Fibroblast of skin of left biceps (primary cell): ENCODE measurements at places on chromosomes 1 and 21.

DNA sequence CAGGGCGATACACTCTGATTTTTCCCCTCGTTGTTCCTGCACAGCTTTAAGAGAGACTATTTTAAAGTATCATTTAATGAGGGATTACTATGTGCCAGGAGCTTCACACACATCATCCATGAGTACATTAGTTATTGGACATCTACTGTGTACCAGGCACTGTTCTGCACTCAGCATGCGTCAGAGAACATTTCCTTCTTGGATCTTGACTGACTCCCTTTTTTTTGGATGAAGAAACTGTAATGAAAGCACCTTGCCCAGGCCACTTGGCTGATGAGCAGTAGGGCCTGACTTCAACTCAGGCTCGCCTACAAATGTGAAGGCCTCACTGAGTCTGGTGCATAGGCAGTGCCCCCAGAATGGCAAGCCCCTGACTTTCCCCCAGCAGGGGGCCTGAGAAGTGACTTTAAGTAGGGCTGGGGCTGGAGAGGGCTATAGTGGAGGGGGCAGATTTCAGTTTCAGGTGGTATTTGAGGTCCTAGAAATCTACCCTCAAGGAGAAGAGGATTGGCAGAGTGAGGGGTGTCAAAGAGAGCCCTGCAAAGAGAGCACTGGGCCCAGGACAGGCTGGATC is 50.0 kb downstream of the PTPRU start:
- no peak for DNase-seq

DNA sequence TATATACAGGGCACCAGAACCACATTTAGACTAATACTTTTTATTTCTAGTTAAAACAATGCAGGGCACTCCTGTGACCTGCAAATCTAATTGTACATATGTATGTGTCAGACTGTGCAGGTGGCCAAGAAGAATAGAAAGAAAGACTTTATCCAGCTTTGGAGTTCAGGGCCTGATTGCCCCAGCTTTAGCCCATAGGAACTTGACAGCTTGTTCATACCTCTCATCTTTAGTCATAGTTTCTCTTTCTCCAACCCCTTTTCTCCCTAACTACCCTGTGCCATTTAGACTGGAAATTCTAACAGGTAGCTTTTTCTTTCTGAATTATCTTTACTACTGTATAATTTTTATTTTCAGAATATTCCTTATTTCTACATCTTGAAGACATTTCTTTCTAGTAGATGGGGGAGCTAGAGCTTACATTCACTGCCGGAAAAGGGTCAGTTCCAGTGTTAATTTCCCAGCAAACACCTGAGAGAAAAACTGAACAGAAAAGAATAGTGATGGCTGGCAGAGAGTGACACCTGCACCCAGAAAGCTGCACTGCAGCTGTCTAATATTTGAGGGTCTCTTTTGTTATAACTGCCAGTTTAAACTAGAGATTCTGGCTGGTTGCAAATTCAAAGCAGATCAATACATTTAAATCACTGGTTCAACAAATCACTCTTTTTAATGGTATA is 8.4 kb downstream of the YBX1 start:
- DNase-seq = no peak

GRCh38 chr1:96487971-96488370 is 233.6 kb upstream of the PTBP2 start:
- no peak for DNase-seq

GRCh38 chr1:43048601-43049011 is 89.9 kb upstream of the SLC2A1 start:
- no peak for DNase-seq

DNA sequence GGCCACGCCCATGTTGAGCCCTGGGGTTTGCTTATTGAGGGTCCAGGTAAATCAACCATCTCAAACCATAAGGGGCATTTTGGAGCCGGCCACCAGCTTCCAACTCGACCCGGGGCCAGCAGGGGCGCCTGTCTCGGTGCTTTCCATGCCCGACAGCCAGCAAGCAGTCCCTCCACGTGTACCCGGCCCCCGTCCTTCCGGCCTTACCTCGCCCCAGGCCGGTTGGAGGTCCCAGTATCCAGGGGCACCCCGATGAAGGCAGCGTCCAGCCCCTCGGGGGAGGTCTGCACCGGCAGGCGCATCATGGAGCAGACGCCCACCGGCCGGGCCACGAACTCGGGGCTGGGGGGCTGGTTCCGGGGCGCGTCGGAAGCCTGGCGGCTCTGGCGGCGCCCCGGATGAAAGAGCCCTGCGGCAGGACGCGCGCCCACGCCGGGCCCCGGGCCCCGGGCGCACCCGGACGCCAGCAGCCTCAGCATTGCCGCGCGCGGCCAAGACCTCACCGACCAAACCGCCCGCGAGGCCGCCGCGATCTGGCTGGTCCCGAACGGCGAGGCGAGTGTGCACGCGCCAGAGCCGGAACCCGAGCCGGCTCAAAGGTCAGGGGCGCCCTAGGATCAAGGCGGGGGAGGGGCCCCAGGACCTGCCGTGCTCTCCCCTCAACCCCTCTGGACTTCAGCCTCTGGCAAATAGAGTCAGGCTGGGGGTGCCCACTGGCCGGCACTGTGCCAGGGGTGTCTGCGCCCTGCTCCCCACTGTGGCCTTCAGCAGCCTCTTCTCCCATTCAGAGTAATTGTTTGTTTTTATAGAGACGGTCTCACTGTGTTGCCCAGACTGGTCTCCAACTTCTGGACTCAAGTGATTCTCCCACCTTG is at the start of gene AGMAT:
Gene AGMAT (minus strand): TSS at position 563 of the 875 bp plus-strand sequence. CDS start 84 bp downstream, at position 479.
- DNase-seq = no peak

DNA sequence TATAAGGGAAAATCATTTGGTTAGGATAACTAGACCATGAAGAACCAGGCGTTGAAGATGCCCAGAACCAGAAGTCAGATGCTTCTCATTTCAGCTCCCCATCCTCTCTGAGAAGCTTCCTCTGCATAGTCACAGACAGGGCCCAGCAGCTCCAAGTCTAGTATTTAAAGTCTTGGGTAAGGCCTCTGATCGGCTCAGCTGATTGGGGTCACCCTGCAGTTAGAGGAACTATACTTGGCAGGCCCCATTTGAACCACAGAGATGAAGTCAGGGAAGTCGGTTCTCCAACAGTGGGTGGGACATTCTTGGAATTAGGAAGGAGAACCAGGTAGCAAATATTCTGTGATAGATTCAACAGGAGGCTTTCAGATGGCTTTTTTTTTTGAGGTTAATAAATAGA is 48.3 kb downstream of the SLC22A15 start:
- DNase-seq = no peak

- DNase-seq = no peak
These were observed 113.6 kb upstream of the KIF26B start for GRCh38 chr1:245041058-245041698.

DNA sequence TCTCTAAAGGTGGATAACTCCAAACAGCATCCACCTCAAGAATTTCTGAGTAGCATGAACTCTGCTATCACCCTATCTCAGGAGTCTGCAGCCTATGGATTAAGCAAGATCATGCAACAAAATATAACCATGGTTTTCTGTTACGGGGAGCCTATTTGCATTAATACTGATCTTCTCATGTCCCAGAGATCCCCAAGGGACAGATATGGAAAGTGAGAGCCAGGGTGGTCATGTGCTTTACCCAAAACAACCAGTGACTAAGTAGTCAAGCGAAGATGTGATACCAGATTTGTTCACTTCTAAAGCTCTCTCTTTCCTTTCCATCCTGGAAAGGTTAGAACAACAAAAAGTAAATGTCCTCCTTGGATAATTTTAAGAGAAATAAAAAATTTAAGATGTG is 125.1 kb downstream of the PRRX1 start:
- no peak for DNase-seq

DNA sequence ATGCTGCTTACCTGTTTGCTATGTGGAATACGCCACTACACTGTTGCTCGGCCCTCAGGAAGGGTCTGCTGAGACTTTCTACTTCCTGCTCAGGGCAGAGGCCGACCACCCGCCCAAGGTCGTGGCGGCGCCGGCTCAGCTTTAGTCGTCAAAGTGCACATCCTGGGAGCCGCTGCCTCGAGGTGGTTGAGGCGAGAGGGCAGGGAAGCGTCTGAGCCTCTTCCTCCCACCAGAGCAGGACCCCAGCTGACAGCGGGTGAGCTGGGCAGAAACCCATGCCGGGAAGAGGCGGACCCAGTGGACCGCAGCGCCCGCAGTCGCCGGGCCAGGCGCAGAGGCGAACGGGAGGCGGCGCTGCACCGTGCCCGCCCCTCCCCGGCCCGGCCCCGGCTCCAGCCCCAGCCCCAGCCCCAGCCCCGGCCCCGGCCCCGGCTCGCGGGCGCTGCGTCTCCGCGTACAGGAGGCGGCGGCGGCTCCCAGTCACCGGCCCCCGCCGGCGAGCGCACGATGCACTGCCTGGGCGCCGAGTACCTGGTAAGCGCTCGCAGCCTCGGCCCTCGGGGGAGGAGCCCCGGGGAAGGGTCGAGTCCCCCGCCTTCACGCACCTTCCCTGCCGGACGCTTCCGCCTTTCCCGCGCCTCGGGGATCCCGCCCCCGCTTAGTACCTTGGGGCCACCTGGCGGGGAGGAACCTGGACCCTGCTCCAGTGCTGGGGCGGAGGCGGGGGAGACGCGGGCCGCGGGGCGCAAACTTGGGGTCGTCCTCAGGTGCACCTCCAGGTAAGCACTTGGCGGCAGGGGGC is at the start of gene SLC44A3:
Gene SLC44A3 (plus strand): TSS at position 413 of the 802 bp plus-strand sequence. CDS start 95 bp downstream, at position 508.
- no peak for DNase-seq

GRCh38 chr1:76950306-76950705 is 83.0 kb downstream of the ST6GALNAC5 start:
- DNase-seq = no peak

DNA sequence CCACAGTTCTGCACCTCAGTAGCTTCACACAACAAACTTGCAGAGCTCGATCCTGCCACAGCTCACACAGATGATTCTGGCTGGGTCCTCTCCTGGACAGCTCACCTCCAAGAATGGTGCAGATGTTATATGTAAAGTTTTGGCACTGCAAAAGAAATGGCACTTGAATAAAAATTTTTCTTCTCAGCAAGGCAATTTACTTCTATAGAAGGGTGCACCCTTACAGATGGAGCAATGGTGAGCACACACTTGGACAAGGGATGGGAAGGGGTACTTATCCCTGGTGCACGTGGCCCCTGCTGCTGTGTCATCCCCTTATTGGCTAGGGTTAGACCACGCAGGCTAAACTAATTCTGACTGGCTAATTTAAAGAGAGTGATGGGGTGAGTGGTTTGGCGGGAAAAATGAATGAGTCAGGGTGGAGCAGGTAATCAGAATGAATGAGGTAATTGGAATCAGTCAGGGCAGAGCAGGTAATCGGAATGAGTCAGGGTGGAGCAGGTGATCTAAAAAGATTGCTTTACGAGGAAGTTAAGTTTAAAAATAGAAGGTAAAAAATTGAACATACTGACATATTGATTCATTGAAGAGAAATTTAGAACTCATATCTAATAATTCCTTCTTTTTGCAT is 12.0 kb upstream of the AADACL3 start:
- no peak for DNase-seq

DNA sequence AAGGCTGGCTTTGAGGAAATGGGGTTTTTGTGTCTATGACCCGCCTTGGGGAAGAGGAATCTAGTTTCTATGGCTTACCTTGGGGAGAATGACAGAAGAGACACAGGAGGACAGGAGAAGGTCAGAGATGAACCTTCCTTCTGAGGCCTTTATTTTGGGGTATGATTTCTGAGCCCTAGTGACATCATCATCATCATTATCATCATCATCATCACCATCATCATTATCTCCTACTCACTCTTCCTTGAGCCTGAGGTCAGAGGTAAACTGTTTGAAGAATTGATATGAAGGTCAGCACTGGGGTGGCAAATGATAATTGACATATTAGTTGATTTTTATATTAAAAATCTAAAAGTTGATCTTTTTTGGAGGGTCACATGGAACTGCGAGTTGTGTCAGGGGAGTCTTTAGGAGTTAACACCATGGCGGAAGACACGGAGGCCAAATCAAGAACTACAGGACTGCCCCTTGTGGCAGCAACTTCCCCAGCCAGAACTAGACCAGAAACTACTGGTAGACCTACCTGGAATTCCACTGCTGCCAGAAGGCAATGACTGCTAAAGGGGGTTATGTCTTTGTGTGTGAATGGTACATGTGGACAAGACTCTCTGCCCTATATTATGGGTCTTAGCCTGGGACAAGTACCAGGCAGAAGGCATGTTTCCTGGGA is 49.8 kb upstream of the WLS start:
- DNase-seq = no peak

DNA sequence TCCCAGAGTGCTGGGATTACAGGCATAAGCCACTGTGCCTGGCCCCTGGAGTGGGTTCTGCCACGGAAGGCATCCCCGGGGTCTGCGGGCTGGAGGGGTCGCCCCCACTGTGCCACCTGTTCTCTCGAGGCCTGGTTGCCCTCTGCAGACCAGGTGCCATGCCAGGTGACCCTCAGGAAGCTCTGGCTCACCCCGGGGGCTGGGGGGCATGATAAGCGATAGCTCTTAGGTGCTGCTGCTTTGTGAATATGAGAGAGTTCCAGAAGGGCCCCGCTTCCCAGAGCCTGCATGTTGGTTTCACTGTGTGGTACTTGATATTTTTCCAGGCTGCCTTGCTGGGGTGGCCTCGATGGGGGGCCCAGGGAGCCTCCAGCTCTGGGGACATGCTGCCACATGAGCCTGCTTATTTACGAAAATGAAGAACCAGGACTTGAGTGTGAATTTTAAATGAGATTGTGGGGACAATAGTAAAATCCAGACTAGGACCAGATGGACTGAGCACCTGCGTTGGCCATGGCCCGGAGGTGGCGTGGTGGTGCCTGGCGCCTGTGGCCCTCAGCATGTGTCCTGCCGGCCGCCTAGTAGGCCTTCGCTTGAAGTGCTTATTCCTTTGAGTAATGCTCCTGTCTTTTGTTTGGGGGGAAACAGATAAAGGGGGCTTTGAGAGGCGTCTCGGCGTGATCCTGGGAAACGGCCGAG is 7.3 kb downstream of the SKI start:
- DNase-seq = no peak

- DNase-seq = peak; percentile 43
These were observed 145.8 kb upstream of the TMPRSS15 start for GRCh38 chr21:18549214-18549905.

GRCh38 chr1:22024485-22025367 is 23.3 kb downstream of the CELA3A start:
- peak; percentile 60 for DNase-seq

- no peak for DNase-seq
These were observed 283.3 kb downstream of the CAMTA1 start for GRCh38 chr1:7068552-7068951.

DNA sequence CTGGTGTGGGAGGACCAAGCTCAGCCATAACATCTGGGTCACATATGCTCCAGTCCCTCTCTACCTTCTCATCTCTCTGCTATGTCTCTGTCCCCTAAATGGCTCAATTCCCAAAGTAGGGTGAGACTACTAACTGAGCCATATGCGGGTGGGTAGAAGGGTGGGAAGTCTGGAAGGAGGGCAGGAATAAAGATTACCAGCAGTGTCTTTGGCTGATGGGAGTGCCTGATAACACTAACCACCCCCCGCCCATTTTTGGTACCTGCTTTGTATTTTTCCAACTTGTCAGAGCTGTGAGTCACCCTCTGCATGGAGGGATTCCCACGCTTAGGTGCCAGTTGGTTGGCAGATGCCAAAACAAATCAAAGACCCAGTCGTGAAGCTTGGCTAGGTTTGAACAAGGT is 14.9 kb upstream of the SSBP3 start:
- no peak for DNase-seq
